Daoy (cell line): ENCODE measurements at places on chromosomes 2 and 18. TPM values are rescaled to one million over a fixed set of nuclear protein-coding genes. Genes with fewer than 3 reads are reported as not detected.

Gene DSC2
- 2.8 and 4.3 TPM in 2 replicates for total RNA-seq

Gene CD28
- total RNA-seq: not detected in 2 replicates

Gene CRACDL
- total RNA-seq: 0.33 and 1.3 TPM in 2 replicates

Gene GDF7
- 0.06 and 0.11 TPM in 2 replicates for total RNA-seq

Gene CDH20
- total RNA-seq: 0.03 TPM in 1 of 2 replicates, not detected in the other

Gene COL6A3
- total RNA-seq: 268 and 296 TPM in 2 replicates

Gene EFR3B
- 2.0 and 4.3 TPM in 2 replicates for total RNA-seq

Gene ZDBF2
- total RNA-seq: 5.5 and 8.3 TPM in 2 replicates

Gene ARHGAP25
- total RNA-seq: 0.51 and 1.7 TPM in 2 replicates

Gene INPP5D
- not detected in 2 replicates for total RNA-seq

GRCh38 chr2:138176862-138177439 is 212.7 kb downstream of the HNMT start:
- DNase-seq: no peak

DNA sequence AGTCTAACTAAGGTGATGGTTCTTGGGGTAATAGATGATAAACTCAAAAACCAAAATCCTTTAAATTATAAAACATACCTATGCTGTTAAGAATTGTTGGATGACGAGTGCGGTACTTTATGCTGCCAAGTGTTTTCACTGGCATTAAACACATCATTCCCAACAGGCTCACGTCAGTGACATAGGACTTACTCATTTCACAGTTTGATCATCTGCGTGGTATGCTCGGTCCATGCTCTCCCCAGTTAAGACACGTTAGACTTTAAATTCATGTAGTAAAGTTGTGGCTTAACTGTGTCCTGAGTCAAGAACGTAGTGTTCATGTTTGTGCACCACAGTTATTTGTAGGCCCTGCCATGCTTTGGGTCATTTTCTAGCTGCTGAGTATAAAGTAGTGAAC is 125.6 kb upstream of the MYT1L start:
- peak; percentile 85 for DNase-seq

DNA sequence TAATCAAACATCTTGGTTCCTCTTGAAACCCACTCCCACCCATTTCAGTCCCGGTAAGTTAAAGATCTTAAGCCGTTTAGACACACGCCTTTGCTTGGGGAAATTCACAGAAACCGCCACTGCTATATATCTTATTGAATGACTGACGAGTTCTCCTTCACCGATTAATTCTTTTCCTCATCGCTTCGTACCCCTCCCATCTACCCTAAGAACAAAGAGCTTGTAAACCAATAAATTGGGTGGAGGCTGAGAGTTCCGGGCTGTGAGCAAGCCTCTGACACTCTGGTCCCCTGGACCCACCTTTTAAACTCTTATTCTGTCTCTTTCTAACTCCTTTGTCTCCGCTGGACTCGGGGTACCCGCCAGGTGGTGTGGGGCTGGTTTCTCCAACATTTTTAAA is 30.6 kb downstream of the TMEM131 start:
- no peak for DNase-seq

DNA sequence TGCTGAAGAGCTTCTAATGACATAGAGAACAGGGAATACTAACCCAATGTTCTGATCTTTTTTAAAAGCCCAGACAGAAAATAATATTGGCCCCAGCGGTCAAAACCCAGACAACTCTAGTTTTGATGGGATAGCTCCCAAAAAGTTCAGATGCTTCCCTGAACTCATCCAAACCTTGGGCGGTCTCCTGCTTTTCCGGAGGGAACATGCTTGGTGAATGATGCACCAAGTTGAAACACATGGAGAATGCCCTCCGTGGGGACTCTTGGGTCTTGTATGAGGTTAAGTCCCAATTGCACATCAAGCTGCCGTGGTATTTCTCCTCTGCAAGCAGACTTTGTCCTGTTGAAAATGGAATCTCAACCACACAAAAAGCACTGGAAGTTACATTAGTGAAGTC is 120.7 kb upstream of the CTAGE1 start:
- no peak for DNase-seq

DNA sequence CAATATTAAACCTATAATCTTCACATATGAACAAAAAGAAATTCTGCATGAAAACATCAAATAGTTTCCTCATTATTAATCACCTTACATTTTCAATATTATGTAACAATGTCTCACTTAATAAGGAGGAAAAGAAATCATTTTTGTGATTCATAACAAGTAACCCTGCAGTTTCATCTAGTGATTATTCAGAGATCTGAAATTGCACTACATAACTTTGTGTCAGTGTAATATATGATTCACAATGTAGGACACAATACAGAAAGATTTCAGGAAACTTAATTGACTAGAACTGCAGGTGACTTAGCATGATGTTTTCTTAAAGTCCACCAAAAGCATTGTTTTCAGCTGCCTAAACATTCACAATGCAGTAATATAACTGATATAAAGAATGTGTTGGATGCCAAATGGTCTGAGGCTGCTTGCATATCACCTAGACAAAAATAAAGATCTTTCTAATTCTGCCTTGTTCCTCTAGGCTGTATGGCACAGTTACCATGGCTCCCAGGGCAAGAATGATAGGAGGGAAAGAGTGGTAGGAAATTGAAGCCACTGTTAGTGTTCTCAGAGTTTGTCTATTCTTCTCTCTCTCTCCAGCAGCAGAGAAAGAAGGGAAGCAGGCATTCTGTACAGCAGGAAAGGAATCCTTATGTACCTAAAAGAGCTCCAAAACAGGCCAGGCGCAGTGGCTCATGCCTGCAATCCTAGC is 366.6 kb downstream of the FSIP2 start:
- no peak for DNase-seq

GRCh38 chr2:127581516-127582490 is 46.3 kb downstream of the MYO7B start:
- DNase-seq: no peak

GRCh38 chr2:58204195-58204959 is 36.7 kb downstream of the FANCL start:
- DNase-seq: no peak

DNA sequence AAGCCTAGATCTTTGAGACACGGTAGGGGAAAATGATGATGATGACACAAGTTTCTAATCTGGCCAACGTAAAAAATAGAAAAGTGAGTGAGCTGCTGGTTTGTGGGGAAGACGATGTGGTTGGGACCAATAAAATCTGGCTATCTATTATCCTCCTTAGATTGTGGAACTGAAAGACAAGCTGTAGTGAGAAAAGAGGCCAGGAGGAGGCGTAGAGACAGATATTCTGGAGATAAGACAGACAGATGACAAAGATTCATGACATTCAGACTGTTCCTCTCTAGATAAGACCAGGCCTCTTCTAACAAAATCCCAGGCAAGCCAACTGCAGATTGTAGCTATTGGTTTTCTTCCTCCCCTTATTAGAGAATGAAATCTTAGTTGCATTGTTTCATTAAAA is 376.3 kb upstream of the UBE2E3 start:
- DNase-seq: peak; percentile 9

DNA sequence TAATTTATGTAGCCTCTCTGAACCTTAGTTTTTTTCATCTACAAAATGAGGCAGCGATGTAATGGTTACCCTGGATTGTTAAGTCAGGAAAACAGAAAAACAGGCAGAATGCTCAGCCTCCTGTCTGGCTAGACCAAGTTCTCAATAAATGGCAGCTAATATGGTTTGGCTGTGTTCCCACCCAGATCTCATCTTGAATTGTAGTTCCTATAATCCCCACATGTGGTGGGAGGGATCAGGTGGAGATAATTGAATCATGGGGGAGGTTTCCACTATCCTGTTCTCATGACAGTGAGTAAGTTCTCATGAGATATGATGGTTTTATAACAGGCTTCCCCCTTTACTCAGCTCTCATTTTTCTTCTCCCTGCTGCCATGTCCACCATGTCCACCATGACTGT is 220.0 kb downstream of the CMPK2 start:
- no peak for DNase-seq

DNA sequence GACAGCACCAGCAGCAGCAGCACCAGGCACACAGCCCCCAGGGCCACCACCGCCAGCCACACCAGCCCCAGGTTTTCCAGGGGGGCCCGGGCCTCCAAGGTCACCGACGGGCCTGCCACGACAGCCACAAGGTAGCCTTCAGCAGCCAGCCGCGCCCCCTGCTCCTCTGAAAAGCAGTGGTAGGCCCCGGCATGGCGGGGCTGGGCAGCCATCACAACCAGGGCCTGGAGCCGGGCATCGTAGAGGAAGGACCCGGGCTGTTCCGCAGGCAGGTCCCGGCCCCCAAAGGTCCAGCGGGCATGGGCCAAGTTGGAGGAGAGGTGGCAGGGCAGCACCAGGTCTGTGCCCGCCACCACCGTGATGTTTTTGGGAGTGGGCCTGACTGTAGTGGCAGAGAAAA is 3.3 kb upstream of the ANKRD39 start:
- no peak for DNase-seq

DNA sequence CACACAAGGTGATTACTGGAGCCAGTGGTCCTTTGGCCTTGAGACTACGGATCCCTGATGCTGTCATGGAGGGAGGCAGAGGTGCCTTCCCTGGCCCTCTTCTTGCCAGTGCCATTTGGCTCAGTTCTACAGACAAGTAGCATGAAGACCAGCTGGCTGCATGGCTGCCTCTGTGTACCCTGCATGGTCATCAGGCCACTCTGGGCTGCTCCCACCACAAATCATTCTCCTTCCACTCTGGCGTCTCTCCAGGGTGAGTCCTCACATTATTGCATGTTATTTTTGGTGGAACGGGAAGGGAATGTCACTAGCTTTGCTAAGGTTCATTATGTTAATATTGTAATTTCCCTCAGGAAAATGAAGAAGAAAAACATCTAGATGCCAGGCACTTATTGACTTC is 229.8 kb downstream of the VAPA start:
- DNase-seq: no peak

- DNase-seq: no peak
Observed at GRCh38 chr2:223500709-223501108, 101.5 kb downstream of the SCG2 start.

DNA sequence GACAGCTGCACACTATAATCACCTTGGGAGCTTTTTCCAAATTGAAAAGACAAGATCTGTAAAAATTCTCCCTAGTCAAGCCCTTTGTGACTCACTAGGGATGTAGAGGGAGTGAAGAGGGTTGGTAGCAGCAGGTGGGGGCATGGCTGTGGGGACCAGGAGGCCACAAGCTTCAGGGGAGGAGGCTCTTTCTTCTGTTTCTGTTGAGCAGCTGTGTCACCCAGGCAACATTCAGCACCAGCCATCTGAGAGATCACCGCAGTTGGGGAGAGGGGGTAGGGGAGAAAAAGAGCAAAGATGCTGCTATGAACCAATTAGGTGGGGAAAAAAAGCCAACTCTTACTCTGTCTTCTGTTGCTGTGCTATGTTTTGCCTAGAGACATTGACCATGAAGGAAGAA is 352.3 kb upstream of the MEIS1 start:
- DNase-seq: no peak

GRCh38 chr18:32998285-32998684 is 225.5 kb upstream of the KLHL14 start:
- no peak for DNase-seq

- no peak for DNase-seq
Observed at GRCh38 chr2:141329964-141330363, 800.9 kb downstream of the LRP1B start.

DNA sequence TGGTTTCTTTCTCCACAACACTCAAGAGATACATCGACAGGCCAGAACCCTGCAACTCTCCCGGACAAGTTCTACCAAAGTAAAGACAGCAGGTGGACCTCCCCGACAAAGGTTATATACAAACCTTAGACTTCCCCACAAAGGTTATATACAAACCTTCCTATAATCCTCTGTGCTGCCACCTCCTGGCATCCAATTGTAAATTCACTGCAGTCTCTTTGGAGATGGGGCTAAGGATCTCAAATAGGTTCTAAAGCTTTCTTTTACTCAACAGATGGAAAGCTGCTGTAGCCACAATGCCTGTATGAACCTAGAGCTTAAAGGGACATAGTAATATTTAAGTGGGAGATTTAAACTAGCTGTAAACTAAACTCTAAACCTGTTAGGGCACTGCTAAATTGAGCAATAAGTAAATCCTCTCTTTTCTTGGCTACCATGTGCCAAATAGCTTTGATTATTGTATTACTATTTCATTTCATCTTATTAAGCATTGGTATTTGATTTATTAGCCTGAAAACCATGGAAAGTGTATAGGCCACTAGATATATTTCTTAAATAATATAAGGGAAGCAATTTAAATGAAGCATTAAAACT is 9.8 kb upstream of the MREG start:
- peak; percentile 48 for DNase-seq

GRCh38 chr2:102951249-102951648 is 189.4 kb downstream of the TMEM182 start:
- no peak for DNase-seq

- no peak for DNase-seq
Observed at GRCh38 chr2:124335058-124335457, 310.0 kb downstream of the CNTNAP5 start.

DNA sequence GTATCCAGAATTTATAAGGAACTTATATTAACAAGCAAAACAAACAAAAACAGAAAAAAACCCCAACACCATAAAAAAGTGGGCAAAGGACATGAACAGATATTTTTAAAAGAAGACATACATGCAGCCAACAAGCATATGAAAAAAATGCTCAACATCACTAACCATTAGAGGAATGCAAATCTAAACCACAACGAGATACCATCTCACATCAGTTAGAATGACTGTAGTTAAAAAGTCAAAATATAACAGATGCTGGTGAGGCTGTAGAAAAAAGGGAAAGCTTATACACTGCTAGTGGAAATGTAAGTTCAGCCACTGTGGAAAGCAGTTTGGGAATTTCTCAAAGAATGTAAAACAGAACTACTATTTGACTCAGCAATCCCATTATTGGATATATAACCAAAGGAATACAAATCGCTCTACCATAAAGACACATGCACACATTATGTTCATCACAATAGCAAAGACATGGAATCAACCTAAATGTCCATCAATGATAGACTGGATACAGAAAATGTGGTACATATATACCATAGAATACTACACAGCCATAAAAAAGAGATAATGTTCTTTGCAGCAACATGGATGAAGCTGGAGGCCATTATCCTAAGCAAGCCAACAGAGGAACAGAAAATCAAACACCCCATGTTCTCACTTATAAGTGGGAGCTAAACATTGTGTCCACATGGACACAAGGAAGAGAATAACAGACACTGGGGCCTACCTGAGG is 25.3 kb downstream of the PREPL start:
- no peak for DNase-seq

- DNase-seq: no peak
Observed at GRCh38 chr2:46971929-46972328, 56.3 kb upstream of the MCFD2 start.

- no peak for DNase-seq
Observed at GRCh38 chr2:98359986-98360385, 13.7 kb downstream of the CNGA3 start.
